ENCODE measurements at places on chromosomes 5 and 9.
A peak's percentile ranks its signal among the peaks of the same experiment; 100 is the strongest.

DNA sequence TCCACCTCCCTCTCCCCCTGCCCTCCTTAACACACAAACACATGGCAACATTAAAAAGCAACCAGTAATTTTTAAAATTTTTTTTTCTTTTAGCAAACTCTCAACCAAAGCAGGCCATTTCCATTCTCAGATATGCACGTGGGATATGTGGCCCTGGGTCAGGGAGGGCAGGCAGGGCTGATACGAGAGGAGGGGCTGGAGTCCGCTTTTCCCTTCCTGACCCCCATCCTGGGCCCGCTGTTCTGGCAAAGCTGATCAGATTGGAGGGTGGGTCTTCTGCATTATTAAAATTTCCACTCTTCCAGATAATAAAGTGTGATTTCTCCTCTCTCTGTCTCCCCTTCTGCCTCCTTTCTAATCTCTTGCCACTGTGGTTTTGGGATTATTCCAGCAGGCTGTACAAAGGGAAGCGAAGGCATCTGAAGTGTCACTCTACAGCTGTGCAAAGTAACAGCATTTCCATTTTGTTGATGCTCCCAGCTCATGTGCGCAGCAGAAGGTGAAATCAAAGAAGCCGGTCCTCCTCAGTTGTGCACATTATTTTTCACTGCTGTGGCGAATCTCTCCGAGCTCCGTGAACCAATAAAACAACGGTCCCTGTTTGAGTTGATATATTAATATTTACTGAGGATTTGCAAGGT, 12.0 kb downstream of the IRX1 start:
- DNase-seq = no peak

GRCh38 chr5:143447983-143448382, 44.5 kb upstream of the NR3C1 start:
- no peak for DNase-seq

GRCh38 chr5:151496041-151496484, 48.7 kb downstream of the SLC36A1 start:
- no peak for DNase-seq

GRCh38 chr9:73152953-73153352, 1.3 kb downstream of the ANXA1 start:
- DNase-seq = no peak

- no peak for DNase-seq
These were observed 31.7 kb upstream of the CDKN2B start for GRCh38 chr9:22040760-22041159.

- DNase-seq = no peak
These were observed 61.8 kb downstream of the NDFIP1 start for GRCh38 chr5:142170254-142170953.

DNA sequence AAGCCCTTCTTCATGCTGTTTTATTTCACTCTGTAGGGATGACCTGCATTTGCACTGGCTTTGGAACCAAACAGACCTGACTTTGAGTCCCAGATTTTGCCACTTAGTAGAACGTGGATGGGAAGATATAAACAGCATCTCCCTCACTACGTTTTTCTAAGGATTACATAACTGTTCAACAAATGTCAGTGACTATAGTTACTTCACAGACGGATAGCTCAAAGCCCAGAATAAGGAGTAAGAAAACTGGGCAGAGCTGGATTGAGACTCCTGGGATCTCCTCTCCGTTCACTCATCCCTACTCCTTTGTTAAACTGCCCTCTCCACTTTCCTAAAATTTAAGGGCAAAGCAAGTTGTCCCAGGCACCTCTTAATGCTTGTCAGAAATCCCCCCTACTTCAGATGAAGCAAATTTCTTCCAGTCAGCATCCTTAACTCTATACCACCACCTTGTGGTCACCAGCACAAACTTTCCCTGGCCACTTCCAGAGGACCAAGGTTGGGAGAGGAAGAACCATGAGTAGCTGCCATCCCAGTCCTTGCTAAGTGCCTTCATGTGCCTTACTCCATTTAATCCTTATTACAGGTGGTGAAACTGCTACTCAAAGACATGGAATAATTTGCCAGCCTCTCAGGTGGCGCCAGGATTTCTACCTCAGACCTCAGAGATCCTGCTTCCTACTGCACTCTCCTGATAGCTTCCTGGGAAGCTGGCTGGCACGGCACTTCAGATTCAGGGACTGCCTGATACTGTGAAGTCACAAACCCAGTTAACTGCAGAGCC, 38.4 kb downstream of the EGR1 start:
- DNase-seq = peak; percentile 75

- DNase-seq = no peak
These were observed 73.7 kb downstream of the GADD45G start for GRCh38 chr9:89678396-89679015.

GRCh38 chr5:39675676-39676075, 250.9 kb upstream of the DAB2 start:
- no peak for DNase-seq

DNA sequence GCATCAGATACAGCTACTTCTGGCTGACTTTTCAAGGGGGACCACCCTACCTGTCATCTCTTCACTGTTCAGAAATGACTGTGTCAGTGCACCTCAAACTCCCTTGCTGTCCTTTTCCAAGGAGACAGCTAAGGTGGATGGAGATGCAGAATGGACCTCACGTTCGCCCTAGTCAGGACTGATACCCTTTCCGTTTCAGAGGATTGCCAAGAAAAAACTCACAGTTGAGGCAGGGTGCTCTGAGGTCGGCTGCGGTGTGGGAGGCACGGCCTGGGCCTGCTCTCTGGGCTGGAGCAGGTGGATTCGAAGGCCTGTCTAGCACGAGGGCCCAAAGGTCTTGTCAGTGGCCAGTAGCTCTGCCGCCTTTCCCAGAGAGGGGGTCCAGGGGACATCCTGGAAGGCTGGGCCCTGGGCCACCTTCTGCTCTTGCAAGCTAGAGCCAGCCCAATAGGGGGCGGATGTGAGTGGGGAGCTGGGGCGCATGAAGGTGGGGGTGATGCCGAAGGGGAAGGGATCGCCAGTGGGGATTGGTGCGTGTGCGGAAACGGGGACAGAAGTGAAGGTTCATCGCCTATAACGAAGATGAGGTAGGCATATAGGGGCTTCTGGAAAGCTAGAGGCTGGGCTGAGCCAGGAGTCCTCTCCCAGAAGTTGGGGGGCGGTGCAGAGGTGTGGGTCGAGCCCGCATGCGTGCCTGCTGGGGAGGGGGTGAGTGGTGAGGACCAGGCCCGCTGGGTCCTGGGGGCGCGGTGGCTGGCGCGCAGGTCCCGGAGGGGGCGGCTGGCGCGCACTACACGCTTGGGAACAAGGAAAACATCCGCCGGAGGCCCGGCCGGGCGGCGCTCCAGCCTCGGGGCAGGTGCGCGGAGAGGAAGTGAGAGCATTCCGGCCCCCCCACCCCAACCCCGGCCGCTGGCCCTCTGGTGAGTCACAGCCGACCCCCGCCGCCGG, 2.5 kb upstream of the MSMP start:
- peak; percentile 69 for DNase-seq

DNA sequence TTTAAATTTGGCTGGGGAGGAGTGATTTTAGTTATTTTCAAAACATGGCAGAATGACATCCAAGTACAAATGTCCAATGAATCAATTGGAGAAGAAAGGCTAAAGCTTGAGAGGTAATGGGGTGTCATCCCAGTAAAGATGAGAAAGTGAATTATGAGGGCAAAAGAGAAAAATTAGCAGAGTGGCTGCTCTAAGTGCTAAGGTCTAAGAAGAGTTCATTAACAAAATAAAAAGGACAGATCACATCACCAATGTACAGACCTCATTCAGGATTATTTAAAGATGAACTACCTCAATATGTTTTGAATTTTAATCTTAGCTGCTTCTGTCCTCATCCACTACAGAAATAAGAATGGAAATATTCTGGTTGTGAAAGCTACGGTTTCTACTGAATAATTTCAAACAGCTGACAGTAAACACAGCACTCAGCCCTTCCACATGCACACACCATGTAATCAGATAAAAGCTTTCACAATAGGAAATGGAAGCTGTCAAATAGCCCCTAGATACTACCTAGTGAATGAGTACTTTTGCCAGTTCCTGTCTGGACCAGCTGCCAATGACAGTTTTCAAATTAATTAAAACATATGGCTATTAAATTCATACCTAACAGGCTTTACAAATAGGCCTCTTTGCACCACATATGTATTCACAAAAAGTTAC, 171.5 kb downstream of the SSBP2 start:
- peak; percentile 67 for DNase-seq

- DNase-seq = peak; percentile 85
These were observed 928 bp downstream of the HACD4 start for GRCh38 chr9:21030389-21031035.

DNA sequence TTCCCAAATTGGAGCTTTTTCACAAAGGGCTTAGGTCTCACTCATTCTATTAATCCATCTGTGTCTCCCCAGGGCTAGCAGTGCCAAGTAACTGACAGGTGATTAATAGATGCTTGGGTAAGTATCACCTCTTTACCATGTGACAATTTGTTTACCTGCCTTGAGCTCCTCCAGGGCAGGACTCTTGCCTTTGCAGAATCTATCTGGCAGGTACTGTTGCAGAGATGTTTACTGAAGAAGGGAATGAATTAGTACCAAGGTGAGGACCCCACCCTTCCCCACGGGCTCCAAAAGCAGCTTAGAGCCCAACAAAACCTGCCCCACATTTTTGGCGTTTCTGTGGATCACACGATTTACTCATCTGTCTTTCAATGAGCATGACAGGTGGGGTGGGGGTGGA, 698 bp upstream of the TGFBI start:
- no peak for DNase-seq

DNA sequence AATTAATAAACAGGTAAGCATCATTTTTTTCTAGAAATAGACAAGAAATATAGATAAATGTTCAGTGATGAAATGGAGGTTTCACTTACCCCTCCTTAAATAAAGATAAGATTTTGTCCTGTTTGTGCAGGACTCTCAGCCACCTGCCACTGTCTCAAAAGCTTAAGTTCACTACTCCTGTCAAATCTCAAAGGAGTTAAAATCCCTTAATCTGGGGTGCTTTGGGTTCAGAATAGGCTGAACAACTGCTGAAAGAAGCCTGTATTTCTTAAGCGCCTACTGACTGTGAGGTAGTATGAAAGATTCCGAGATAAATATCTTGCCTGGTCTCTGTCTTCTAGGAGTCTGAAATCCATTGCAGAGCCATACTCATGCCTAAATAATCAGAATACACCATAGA, 3.7 kb upstream of the BRINP1 start:
- no peak for DNase-seq

DNA sequence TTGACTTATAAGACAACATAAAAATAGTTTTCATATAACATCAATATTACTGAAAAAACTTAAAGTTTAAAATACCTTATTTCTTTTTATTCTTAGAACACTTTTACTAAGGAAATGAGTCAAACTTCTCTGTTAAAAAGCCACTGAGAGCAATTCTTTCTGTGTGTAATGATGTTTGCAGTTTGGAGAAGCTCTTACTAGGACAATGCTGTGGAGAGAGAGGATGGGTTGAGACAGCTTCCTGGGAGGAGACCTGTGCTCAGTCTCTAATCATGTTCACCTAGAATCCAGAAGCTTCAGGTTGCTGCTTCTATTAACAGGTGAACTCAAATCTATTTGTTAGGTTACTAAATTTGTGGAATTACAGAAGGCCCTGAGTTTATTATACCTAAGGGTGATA, 198.5 kb downstream of the DNAH5 start:
- DNase-seq = no peak

GRCh38 chr9:79661279-79661678, 89.5 kb downstream of the TLE4 start:
- DNase-seq = no peak

- DNase-seq = no peak
These were observed 10.6 kb downstream of the PTGR1 start for GRCh38 chr9:111588846-111589245.

GRCh38 chr9:112032743-112033142, 136.1 kb downstream of the UGCG start:
- no peak for DNase-seq

GRCh38 chr9:127568618-127568970, 43.5 kb upstream of the STXBP1 start:
- DNase-seq = no peak

All from KBM-7 (cell line).